ENCODE measurements at places on chromosomes 1 and 21. TPM values are rescaled to one million over a fixed set of nuclear protein-coding genes. Genes with fewer than 3 reads are reported as not detected.

- no peak for DNase-seq
Measured at GRCh38 chr1:245953876-245954660, 553.0 kb downstream of the SMYD3 start.

- DNase-seq: no peak
Measured at GRCh38 chr1:11328444-11328843, 55.4 kb downstream of the UBIAD1 start.

- DNase-seq: no peak
Measured at GRCh38 chr1:234929369-234929768, 199.3 kb downstream of the TOMM20 start.

DNA sequence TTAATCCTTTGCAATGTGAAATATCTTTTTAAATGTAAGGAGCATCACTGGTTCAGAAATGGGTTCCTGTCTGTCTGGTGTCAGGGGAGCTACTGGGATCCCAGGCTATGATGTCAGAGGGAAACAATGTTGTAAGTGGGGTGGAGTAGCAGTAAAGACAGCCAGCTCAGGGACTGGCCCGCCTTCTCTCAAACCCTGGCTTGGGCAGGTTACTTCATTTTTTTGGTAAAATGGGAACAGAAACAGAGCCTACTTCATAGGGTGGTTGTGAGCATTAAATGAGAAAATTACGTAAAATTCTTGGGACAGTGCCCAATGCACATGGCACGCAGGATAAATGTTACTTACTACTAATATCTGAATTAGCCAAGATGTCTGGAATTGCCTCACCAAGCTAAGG is 30.7 kb upstream of the IL20 start:
- DNase-seq: peak; percentile 27

Gene GFI1
- 32.6 TPM for total RNA-seq
